ENCODE measurements at places on chromosomes 2 and 18.

DNA sequence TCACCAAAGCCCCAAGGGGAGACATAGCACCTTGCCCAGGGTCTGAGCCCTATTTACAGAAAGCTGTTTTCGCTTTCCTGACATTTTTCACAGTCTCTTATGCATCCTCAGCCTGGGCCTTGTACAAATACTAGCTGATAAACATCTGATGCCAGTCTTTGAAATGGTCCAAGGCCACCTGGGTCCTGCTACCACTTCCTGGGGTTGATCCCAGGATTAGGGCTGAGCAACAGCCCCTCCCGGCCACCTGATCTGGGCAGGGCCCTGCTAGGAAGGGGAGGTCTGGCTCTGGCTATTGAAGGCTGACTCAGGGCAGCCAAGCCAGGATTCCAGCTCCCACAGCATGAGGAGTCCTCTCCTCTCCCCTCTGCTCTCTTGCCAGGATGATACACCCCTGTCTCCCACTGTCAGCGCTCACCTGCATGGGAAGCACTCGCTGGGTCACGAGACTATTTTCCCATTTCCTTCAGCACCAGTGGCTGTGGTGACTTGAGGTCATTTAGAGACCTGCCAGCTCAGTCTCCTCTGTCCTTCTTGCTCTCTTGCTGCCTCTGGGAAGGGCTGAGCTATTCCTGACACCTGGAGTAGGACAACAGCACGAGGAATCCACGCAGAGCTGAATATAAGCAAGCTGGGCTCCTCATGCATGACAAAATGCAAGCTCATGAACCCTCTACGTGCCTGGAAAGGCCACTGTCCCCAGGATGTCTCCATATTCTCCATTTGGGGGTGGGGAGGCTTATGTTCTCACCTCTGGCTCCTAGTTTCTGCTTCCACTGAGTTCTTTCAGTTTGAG lies 53.0 kb upstream of the LGALSL start:
- DNase-seq: no peak

DNA sequence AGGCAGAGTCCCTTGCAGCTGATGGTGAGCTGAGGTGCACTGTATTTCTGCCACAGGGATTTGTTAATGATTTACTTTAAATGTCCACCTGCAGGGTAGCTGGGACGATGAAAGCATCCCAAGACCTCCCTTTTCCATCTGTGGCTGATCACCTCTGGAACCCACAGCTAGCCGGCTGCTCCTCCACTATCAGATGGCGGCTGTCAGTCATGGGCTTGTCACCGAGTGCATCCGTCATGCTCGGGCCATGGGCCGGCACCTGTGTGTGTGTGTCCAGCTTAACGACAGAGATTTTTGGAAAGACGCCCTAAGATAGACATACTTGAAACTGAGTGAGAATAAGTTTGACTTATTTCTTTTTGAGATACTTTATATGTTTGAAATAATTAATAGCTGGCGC lies 235.2 kb downstream of the FAM210A start:
- no peak for DNase-seq

DNA sequence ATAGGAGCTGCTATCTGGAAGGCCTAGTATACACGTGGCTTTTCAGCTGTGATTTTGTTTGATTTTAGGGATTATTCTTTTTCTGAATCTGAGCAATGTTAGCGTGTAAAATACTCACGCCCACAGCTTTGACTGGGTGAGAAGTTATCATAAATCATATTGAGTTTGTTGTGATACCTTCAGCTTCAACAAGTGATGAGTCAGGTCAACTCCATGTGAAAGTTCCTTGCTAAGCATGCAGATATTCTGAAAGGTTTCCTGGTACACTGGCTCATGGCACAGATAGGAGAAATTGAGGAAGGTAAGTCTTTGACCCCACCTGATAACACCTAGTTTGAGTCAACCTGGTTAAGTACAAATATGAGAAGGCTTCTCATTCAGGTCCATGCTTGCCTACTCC lies at the start of gene GKN1:
GKN1 (plus strand) TSS at position 386 of the 400 bp plus-strand sequence. CDS start 42 bp downstream, outside the sequence.
- DNase-seq: peak; percentile 49

- no peak for DNase-seq
These were observed 910.4 kb upstream of the GYPC start for GRCh38 chr2:125745514-125745913.

DNA sequence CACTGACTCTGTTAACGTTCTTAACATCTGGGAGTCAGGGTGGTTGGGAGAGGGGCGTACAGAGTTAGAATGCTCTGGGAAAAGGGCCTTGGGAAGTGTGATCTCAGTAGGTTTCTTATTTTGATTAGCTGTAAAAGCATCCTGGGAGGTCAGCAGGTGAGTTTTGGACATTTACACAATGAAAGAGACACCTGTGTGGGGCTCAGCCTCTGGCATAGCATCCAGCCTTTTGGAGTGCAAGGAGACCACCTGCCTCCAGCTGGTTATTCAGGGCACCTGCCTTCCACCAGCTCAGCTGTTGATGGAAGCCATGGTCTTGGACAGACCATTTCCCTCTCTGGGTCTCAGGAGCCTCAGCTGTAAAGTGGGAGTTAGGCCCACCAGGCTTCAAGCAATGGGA lies 49.7 kb downstream of the ACAA2 start:
- no peak for DNase-seq

DNA sequence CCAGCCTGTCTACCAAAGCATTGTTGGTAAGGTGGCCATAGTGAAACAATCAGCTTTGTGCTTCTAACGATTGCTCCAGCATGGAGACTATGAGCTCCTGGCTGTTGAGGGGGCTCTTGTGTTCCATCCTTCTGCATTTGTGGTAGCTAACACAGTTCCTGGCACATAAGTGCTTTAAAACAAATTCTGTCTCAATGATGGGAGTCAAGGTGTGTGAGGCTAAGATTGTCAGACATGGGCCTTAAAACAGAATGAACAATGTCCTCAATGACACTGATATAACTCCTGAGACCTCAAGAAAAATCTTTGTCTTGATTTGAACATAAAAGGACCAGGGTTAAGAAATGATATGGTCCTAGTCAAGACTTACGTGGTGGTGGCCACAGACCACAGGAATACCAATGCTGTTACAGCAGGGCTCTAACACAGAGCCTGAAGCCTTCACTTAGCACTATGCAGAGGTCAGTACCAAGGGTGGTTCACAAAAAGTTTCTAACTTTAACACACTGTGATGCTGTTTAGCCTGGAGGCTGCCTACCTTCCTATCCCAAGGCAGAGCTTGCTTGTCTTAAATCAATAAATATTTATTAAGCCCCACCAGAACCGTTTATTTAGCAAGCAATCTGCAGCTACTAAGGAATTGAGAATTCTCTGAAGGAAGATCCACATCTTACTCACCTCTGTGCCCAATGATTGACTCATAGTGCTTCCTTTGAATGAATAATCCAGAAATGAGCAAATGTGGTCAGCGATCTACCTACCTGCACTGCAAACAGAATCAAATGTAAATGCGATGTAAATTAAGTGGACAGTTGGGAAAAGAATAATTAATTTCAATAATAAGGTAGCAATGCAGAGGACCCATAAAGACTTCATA lies 35.1 kb downstream of the EVA1A start:
- no peak for DNase-seq

GRCh38 chr2:190184460-190184859 lies 121.9 kb upstream of the MSTN start:
- no peak for DNase-seq

GRCh38 chr18:36532394-36532793 lies 234.9 kb downstream of the FHOD3 start:
- peak; percentile 22 for DNase-seq

- DNase-seq: no peak
These were observed 87.2 kb downstream of the SLC5A7 start for GRCh38 chr2:108073415-108074072.

DNA sequence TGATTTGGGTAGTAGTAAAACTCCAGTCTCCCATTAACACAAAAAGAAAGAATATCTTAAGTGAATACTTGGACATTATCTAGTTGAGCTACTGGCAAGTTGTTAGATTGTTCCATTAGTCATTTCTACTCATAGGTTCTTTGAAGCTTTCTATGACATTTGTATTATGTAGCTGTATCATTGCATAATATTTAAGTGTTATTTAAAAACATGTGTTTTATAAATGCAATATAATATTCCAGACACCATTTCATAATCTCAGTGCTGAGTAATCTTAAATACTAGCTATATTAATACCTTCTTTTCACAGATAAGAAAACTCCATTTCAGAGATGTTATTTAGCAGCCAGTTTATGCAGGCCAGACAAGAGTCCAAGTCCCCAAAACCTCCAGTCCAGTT lies 271.9 kb downstream of the NCKAP5 start:
- DNase-seq: no peak

GRCh38 chr2:240895656-240896388 lies at the start of gene MAB21L4:
TSS of gene MAB21L4 (minus strand) at chr2:240896156. CDS start at chr2:240895997, 159 bp downstream.
- DNase-seq: no peak

DNA sequence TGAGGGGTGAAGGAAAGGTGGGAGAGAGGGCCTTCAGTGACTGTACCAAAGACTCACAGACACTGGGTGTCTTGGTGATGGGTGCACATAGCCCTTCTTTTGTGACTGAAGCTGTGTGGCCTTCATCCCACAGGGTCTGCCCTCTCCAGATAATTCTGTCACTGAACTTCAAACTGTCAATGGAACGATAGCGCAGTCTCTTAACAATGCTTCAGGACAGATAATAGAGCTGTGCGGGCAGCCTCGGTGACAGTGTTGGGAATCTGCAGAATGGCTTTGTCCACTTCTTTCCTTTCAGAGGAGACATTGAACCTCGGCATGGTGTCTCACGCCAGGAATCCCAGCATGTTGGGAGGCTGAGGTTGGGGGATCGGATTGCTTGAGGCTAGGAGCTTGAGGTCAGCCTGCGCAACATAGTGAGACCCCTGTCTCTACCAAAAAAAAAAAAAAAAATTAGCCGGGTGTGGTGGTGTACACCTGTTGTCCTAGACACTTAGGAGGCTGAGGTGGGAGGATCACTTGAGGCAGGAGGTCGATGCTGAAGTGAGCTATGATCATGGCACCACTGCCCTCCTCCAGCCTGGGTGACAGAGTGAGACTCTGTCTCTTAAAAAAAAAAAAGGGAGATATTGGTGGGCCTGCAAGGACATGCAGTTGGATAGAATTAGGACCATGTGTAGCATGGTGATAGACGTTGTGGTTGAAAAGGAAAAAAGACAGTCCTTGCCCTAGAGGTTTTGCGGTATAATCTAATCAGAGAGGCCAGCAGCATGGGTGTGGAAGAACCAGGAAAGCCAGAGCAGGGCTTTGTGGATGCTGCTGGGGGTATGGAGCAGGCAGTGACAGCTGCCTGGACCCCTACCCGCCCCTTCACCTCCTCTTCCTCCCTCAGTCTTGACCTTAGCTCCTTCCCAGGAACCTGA lies 91.4 kb downstream of the LDLRAD4 start:
- DNase-seq: no peak

GRCh38 chr2:150978053-150978452 lies 283.6 kb downstream of the RBM43 start:
- DNase-seq: no peak

DNA sequence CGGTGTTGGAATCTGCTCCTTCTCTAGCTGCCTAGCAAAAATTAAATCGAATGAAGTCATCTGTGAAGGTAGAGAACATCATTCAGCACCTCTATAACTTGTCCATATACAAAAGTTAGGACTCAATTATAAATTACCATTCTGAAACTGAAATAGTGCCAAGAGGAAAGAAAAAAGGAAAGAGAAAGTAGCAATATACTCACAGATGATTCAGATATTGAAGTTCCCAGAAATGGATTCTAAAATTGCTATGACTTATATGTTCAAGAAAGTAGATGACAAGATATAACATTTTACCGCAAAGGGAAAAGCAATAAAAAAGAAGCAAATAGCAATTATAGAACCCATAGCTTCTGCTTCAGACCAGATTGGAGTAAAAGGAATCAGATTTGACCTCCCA lies 333.6 kb upstream of the GYPC start:
- no peak for DNase-seq

GRCh38 chr2:218256612-218257350 lies 4.0 kb upstream of the GPBAR1 start:
- no peak for DNase-seq

GRCh38 chr2:64291181-64291580 lies 147.0 kb upstream of the PELI1 start:
- peak; percentile 55 for DNase-seq

DNA sequence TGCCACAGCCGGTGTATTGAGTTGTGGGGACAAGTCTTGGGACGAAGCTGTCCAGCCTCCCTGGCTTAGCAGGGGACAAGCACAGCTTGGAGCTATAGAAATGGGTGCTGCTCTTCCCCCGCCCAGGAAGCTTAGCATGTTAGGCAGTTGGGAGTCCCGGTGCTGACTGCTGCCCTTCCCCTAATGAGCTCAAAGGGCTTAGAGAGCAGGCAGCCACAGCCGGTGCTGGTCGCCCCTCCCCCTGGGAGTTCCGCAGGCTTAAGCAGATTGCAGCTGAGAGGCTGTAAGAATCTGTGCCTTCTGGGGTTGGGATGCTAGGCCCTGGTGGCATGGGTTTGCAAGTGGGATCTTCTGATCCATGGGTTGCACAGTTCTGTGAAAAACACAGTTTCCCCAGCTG lies 237.3 kb downstream of the DCDC2C start:
- DNase-seq: no peak

- no peak for DNase-seq
These were observed 6.2 kb upstream of the ZNF236 start for GRCh38 chr18:76816127-76816526.

GRCh38 chr2:164655750-164656149 lies 34.5 kb upstream of the GRB14 start:
- DNase-seq: peak; percentile 6

DNA sequence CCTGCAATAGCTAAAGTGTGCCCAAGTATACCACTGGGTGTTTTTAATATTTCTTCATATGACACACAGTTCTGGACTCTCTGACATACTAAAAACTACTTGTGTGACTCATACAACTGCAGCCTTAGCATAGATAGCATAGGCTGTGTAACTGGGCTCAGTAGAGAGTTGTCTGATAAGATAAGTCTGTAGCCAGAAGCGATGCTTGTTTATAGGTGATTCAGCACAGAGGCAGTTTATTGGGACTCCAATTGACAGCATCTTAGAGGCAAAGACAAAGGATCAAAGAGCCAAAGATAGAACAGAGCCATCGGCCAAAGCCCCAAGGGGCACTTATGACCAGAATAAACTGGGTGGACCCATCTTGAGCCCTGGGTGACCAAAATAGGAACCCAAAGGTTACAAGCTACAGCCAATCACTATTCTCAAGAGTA lies 42.3 kb downstream of the AAK1 start:
- DNase-seq: peak; percentile 85

DNA sequence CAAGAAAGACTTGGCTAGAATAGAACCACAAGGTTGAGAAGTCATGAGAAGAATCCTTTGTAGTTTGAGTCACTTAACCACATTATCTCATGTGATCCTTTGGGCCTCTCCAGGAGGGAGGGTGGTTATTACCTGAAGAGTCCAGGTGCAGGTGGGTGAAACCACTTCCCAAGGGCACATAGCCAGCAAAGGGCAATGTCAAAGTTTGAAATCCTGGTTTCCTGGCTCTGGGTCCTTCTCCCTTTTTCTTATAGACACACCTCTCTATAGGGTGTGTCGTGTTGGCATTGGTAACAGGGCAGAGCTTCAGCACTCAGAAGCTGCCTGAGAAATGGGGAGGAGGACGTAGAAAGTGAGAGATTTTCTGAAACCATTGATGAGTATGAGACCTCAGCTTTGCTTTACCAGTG lies 137.9 kb downstream of the MGAT5 start:
- no peak for DNase-seq

- no peak for DNase-seq
These were observed 321.8 kb downstream of the KCNJ3 start for GRCh38 chr2:155020246-155020645.
